ENCODE measurements at places on chromosomes 13 and 19.

- no peak for DNase-seq
Observed at GRCh38 chr13:41835871-41836270, 125.0 kb downstream of the VWA8 start.

GRCh38 chr13:43019811-43020210 lies 3.6 kb upstream of the DNAJC15 start:
- no peak for DNase-seq

- no peak for DNase-seq
Observed at GRCh38 chr19:14655726-14656125, 18.9 kb downstream of the ADGRE3 start.

DNA sequence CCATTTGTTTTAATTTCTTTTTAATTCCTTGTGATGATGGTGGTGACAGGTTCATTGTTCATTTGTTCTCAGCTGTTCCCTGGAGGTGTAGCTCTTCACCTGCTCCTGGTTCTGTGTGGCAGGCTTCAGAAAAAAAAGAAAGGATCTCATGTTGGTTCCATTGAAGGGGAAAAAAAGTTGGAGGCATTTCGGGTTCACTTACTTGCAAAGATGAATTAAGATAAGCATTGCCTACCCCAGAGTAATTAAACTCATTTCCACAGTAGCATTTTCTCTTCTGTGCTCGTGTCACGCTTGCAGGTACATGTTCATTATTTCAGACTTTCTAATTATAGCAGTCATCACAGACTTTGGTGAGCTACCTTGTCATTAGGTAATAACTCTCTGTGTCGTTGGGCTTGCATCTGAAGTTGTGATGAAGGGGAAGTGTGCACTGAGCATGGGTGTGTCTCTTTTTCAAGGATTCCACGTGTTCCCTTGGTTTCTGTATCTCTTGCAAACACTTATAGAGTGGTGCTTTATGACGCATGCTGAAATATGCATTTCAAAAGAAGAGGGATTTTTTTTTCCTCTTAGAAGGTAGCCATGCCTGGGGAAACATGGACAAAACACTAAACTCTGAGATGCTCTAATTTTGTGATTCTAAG lies 69.1 kb downstream of the MTUS2 start:
- DNase-seq, result no peak

- no peak for DNase-seq
Observed at GRCh38 chr13:80690208-80690607, 349.3 kb upstream of the SPRY2 start.

GRCh38 chr13:89920461-89920860 lies 1427.0 kb upstream of the MIR17HG start:
- DNase-seq, result no peak

GRCh38 chr13:41495044-41495443 lies 37.7 kb downstream of the RGCC start:
- DNase-seq, result no peak

DNA sequence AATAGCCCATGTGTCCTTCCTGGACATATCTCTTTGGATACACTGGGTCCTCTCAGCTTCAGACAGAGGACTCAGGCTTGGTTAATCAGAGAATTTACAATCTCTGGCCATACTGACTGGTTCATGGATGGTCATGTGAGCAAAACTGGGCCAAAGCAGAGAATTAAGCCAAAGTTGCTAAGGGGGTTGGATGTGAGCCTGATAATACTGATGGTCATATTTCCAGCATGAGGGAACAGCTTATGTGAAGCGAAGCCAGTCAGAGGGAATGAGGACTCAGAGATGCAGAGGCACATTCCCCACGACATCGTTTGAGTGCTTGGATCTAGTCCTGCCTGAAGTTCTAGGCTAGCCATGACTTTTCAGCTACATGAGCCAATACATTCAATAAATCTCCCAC lies 22.0 kb upstream of the LRRC4B start:
- DNase-seq, result no peak

DNA sequence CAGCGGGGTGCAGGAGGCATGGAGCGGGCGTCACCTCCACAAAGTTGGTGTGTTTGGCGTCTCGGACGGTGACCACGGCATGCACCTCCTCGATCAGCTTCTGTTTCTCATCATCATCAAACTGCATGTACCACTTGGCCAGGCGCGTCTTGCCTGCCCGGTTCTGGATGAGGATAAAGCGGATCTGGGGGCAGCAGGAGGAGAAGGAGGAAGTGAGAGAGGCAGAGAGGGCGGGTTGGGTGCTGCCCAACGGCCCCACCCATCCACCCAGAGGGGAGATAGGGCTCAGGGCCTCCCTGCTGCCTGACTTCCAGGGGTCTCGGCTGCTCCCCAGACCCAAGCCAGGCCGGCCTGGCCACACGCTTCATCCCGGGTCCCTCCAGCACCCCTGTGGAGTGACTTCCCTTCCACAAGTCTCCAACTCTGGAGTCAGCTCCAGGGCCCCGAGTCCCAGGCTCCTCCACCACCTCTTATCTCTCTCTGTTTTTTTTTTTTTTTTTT lies 4.6 kb downstream of the AP2S1 start:
- no peak for DNase-seq

- no peak for DNase-seq
Observed at GRCh38 chr13:87952377-87952776, 281.2 kb downstream of the SLITRK5 start.

Measured in pulmonary artery endothelial cell (primary cell).